ENCODE measurements at places on chromosomes 2 and 18.

- DNase-seq, result no peak
Measured at GRCh38 chr18:74292541-74292858, 737 bp upstream of the CYB5A start.

GRCh38 chr2:158667586-158667985, 127.5 kb upstream of the DAPL1 start:
- peak; percentile 91 for DNase-seq

DNA sequence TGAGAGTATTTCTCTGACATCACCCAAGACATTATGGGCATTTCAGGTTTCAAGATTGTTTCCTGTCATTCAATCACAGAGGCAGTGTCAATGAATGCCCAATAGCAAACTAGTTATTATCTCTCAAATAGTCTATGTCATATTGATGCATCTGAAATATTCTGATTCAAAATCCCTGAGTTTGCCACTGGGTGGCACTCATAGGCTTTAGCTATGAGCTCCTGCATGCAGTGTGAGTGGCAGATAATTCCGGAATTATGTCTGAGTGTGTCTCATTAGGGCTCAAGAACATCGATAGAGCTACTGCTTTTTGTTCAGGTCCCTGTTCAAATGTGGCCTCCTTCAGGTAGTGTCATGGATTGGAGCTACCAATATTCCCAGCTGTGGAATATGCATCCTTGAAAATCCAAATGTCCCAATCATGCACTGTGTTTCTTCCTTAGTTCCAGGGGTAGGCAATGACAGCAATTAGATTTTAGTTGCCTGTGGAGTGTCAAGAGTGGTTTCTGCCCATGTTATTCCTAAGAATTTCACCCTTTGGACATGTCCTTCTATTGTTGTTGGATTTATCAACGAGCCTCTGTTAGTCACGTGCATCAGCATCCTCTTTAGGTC, 7.8 kb upstream of the OR6B3 start:
- peak; percentile 48 for DNase-seq

DNA sequence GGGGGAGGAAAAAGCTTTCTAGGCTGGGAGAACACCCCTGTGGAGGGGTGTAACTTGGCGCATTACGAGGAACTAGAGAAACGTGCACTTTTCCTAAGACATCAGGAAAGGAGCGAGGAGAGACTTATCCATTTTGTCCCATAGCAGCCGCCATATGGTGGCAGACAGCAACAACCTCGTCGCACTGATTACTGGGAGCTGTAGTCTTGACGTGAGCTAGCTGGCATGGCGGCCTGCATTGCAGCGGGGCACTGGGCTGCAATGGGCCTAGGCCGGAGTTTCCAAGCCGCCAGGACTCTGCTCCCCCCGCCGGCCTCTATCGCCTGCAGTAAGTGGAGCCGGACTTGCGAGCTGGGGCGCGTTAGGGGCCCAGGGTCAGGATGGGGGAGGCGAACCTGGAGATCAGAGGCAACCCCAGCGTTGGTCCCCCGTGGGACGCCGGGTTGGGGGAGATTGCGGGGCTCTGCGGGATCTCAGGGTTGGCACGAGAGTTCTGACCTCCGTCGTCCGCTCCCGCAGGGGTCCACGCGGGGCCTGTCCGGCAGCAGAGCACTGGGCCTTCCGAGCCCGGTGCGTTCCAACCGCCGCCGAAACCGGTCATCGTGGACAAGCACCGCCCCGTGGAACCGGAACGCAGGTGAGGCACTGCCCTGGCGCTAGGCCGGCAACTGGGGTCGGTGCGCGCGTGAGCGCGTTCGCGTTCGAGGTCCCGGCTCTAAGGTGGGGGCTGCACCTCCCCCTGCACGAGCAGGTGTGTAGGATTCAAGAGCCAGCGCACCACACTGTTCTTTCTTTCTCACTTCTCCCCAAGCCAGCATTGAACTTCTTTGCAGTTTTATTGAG, at the start of gene MRPL19:
TSS of gene MRPL19 (plus strand) at position 201 of the 843 bp plus-strand sequence. CDS start at position 226, 25 bp downstream.
- DNase-seq, result peak; percentile 94

DNA sequence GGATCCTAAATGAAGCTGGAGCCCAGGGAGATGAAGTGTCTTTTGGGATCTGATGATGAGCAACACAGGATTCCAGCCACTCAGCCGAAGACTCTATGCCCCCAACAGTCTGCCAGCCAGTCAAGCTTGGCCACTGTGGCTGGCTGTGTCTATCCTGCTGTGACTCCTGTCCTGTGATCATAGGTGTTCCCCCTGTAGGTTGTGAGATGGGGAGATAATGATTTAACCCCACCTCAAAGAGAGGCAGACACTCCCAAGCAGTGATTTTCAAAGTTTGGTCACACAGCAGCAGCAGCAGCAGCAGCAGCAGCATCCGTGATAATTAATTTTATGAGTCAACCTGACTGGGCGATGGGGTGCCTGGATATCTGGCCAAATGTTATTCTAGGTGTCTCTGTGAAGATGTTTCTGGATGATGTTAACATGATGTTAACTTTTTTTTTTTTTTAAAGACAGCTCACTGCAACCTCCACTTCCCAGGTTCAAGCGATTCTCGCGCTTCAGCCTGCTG, 21.4 kb upstream of the RHOB start:
- DNase-seq, result peak; percentile 45
